ENCODE measurements at places on chromosomes 4 and X.
A peak's percentile ranks its signal among the peaks of the same experiment; 100 is the strongest.

DNA sequence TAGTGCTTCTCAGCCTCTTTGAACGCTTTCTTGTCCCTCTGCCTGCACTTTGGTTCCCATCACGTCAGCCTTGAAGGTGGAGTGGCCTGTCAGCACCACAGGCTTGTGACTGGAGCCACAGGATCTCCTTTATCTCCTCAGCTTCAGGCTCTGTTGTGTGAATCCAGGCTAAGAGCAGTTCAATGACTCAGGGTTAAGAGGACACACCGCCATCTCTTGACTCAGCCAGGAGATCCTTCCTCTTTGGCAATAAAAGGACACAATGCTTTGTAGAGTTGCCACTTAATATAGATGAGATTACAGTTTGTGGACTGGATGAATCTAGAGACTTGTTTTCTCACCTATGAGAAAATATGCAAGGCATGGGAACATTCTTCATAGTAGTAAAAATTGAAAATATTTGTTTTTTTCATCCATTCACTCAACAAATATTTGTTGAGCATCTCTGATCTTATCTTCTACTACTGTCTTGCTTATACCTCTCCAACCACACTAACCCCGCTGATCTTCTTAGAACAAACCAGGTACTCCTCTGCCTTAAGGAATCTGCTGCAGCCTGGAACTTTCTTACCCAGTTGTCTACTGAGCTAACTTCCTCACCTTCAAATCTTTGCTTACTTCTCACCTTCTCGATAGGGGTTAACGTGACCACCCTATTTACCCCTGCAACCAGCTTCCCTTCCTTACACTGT is 62.3 kb downstream of the UCHL1 start:
- DNase-seq, result peak; percentile 26

- no peak for DNase-seq
Measured at GRCh38 chr4:77204621-77205020, 47.6 kb downstream of the CCNG2 start.

- peak; percentile 66 for DNase-seq
Measured at GRCh38 chr4:121096629-121097028, 24.3 kb upstream of the NDNF start.

DNA sequence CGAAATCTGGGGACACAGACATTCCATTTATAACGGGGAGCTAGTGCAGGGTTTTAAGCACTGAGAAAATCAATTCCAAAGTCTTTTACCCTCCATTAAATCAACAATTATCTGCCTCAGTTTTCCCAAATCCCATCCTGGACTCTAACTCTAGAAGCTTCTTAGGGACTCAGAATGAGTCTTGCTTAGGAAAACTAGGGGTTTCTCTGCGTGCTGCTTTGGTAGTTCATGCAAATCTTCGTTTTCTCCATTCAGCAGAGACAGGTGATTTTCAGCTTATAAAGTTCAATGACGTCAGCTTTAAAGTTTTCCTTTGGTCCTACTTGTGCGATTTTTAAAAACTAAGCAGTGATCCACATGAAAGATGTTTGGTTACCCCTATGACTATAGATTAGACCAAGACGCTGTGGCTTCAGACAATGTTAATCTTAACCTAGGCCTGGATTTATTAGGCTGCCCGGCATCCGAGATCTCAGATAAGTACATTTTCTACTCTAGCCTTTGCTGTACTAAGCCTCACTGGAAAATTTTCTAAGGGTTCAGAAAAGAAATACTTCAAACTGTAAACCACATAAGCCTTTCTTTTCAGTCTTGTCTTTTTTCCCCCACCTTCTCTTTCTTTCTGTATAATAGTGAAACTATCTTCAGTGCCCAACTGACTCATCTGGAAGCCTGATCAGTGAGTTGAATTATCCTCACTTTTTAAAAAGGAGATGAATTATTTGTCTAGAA is 121.4 kb upstream of the GATB start:
- no peak for DNase-seq

GRCh38 chr4:158020176-158020575 is 152.6 kb downstream of the GASK1B start:
- peak; percentile 96 for DNase-seq

DNA sequence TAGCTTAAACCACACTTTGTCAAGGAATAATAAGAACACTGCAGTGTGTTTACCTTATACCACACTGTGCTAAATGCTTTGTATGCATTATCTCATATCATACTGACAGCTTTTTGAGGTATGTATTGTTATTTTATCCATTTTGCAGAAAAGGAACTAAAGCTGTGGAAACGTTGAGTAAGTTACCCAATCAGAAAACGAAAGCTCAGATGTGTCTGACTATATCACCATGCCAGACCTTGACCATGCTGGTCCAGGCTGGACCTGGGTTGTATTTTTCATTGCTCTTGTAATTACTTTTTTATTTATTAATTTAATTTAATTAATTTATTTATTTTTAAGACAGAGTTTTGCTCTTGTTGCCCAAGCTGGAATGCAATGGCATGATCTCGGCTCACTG is 2.1 kb downstream of the HSD17B11 start:
- no peak for DNase-seq

DNA sequence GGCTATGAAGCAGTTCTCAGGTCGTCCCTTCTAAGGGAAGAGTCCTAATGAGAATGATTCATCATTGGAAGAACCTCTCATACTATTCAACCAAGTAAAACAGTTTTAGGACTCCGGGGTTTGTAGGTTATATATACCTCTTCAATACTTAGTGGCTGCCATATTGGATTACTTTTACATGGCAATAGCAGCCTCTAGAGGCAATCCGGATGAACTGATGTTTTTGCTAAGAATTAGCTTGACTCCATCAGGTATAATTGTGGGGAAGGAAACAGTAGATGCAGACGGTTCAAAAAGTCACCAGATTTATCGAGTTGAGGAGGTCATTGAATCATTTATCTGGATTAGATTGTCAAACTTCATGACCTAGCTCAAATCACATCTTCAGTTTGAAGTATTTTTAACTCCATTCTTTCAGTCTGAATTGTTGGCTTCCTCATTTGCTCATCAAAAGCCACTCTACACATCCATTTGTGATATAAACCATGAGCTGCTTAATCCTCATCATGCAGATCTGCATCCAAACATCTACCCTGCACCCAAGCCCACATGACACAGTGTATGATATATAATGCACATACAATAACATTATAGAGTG is 28.4 kb downstream of the GUCY1B1 start:
- peak; percentile 74 for DNase-seq

- no peak for DNase-seq
Measured at GRCh38 chrX:14670819-14671218, 141.5 kb downstream of the GLRA2 start.

GRCh38 chr4:21901831-21902230 is 46.7 kb downstream of the KCNIP4 start:
- DNase-seq, result peak; percentile 68

DNA sequence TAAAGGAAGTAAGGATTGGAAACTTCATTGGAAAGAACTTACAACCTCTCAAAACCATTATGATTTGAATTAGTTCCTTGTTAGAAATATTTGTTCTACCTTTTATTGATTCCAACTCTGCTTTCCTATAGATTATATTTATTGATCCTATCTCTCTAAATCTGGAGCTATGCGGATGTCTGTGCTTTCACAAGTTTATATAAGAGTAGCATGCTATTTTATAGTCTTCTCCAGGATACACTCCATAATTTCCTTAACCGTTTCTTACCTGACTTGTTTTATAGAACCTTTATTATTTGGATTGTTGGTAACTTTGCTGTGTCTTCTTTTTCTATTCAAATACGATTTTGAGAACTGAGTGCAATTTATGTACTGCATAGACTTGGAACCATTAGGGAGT is 668.1 kb downstream of the RAPGEF2 start:
- DNase-seq, result no peak

DNA sequence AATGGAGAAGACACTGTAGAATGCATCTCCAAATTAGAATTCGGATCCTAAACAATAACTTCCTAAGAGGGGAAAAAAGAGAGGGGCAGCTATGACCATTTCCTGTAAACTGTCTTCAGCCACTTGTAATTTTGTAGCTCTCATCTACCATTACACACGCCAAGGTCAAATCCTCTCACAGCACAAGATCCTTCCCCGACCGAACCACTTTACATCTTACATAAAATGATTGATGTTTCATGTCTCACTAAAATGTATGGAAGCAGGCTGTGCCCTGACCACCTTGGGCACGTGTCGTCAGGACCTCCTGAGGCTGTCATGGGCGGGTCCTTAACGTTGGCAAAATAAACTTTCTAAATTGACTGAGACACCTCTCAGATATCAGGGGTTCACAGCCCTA is 24.1 kb upstream of the PBDC1 start:
- peak; percentile 50 for DNase-seq

GRCh38 chr4:106418444-106418843 is 49.9 kb upstream of the GIMD1 start:
- DNase-seq, result no peak

- DNase-seq, result peak; percentile 45
Measured at GRCh38 chr4:16524911-16525554, 298.8 kb upstream of the TAPT1 start.

GRCh38 chr4:124710015-124710741 is 2.4 kb downstream of the ANKRD50 start:
- DNase-seq, result peak; percentile 32

DNA sequence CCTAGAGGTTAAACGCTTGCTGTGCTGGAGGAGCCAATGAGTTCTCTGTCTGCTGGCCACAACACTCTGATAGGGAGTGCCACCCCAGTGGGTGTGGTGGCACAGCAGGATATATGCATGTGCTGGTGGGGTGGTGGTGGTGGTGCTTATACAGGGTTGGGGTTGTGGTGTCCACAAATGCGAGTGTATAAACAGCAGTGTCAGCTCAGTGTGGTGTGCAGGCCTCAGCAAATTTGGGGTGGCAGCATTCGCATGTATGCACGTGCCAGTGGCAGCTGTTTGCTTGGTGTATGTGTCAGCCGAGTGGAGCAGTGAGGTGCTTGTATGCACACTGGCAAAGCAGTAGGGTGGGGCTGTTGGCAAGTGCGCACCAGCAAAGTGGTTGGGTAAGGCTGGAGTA is 157.4 kb downstream of the FAM47A start:
- no peak for DNase-seq

DNA sequence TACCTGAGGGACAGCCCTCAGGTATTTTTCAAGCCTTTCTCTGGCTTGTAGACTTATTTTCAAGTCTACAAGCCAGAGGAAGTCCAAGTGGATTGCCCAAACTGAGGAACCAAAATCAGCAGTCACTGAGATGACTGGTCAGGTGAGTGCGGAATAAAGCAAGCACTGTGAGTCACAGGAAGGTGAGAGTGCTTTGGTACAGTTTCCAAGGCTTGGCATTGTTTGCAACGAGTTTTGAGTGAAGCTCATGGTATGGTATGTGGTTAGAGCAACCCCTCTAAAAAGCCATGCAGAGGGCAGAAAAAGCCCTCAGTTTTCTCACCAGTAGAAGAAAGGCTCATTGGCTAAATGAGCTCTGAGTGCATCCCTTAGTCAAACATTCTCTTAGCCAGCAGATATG is 112.8 kb upstream of the EOLA2 start:
- DNase-seq, result no peak

GRCh38 chr4:120902925-120903324 is 19.6 kb downstream of the PRDM5 start:
- peak; percentile 16 for DNase-seq

- no peak for DNase-seq
Measured at GRCh38 chr4:7569810-7570783, 135.4 kb upstream of the PSAPL1 start.

GRCh38 chrX:68648960-68649359 is 1.5 kb downstream of the STARD8 start:
- no peak for DNase-seq

DNA sequence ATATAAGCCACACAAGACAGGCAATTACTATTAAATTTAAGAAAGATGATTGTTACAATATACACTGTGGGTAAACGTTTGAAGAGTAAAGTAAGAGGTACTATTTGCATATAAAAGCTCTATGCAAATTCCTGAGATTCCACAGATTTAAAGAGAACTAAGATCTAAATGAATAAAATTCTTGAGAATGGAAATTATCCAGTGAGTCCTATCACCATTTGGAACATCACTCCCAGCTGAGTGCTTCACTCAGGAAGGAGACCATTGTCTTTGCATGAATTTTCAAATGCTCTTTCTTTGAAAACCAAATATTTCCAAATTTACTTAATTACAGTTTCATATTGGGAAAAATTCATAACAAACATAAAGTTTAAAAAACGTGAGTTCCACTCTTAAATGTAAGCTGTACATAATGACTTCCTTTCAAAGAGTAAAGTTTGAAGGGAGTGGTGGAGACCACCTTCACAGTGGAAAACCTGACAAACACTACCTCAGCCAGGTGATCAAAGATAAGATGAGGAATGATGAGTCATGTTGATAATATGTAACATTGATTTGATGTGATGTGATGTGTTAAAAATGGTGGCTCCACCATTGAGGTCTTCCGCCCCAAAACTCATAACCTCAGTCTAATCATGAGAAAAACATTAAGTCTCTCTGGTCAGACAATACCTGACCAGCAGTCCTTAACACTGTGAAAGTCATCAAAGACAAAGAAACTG is 159.9 kb downstream of the BANK1 start:
- no peak for DNase-seq

DNA sequence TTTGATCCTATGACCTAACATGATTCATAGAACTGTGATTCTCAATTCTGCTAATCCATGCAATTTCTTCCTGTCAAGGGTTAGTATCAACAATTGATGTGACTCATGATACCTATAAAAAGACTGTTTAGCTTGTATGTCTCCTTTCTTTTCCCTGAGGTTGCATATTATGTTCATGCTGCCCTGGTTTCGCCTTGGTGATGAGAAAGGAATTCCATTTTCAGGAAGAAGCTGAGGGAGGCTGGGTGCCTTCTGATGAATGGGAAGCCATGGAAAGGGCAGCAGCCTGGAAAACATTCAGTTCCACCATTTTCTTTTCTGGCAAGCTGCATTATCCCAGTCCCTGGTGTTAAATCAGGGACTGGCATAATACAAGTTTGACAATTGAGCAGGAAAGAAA is 976.5 kb downstream of the RPA4 start:
- DNase-seq, result peak; percentile 6

DNA sequence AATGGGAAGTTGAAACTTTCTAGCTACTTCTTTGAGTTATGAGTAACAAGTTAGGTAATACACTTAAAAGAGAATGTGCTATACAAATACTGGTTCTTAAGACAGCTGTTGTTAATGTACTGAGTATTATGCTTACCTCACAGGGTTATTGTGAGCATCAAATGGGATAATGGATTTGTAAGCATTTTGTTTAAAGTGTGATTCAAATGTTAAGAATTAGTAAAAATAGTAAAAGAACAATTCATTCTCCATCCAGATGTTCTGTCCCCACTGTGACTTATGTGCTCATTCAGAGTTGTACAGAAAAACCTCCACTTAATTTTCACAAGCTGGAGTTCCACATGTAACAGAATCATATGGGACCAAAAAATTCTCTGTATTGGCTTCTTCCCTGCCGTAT is 63.6 kb downstream of the AR start:
- DNase-seq, result no peak

GRCh38 chr4:158170691-158171561 is 1.9 kb downstream of the GASK1B start:
- peak; percentile 53 for DNase-seq

DNA sequence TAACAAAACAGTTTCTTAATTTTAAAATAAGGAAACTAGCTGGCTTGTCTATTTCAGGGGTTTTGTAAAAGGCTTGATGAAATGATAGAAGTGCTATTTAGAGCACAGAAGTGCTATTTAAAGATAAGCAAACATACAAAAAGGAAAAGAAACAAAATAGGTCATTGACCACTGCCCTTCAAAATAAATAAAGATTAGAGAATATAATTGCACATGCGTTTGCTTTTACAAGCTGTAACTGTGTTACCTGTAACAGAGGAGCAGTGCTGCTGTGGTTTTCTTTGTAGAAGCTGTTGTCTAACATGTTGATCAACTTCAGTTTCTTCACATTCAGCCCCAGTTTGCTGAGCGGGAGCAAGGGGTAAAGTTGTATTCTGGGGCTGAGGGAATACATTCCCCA is 63.5 kb downstream of the WNK3 start:
- DNase-seq, result no peak

Measured in choroid plexus epithelial cell (primary cell).